Smooth muscle cell of trachea (primary cell): ENCODE measurements at places on chromosomes 6 and 20. TPM values are rescaled to one million over a fixed set of nuclear protein-coding genes. Genes with fewer than 3 reads are reported as not detected.

The SLC39A7 gene
- total RNA-seq = 126 and 152 TPM in 2 replicates

The OOEP gene
- 0.29 TPM in 1 of 2 replicates, not detected in the other for total RNA-seq

The SNAP25 gene
- 9.6 and 19.5 TPM in 2 replicates for total RNA-seq

The ZNF391 gene
- total RNA-seq = 1.8 and 2.3 TPM in 2 replicates

The SLC17A4 gene
- not detected in 2 replicates for total RNA-seq

The DACT2 gene
- total RNA-seq = not detected in 2 replicates

The EYA2 gene
- 0.44 and 1.5 TPM in 2 replicates for total RNA-seq

The PKIB gene
- total RNA-seq = 2.6 and 11.1 TPM in 2 replicates

The CCN6 gene
- not detected in 2 replicates for total RNA-seq

The SIRT5 gene
- total RNA-seq = 8.7 and 10.3 TPM in 2 replicates

The TMEM151B gene
- under 0.01 TPM in 2 replicates for total RNA-seq

The SIRPD gene
- total RNA-seq = not detected in 2 replicates

The SMOC2 gene
- total RNA-seq = not detected in 2 replicates

The DEFB115 gene
- not detected in 2 replicates for total RNA-seq

The SIGLEC1 gene
- total RNA-seq = not detected in 2 replicates

The RNF182 gene
- total RNA-seq = 2.3 and 3.8 TPM in 2 replicates
